ENCODE measurements at places on chromosomes 6 and 20.

GRCh38 chr20:50762435-50763220, 31.2 kb downstream of the PARD6B start:
- no peak for DNase-seq

GRCh38 chr6:145044641-145045246, 690.6 kb downstream of the EPM2A start:
- no peak for DNase-seq

DNA sequence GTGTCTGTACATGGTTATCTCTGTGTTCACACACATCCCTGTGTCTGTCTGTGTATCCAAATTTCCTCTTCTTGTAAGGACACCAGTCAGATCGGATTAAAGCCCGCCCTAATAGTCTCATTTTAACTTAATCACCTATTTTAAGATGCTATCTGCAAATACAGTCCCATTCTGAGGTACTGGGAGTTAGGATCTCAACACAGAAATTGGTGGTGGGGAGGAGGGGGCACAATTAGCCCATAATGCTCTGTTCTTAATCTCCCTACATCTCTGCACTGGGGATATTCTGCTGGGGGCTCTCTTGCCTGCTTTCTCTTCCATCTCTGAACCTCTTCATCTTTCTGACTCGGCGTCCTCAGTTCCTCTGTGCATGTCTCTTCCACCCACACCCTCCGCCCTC, 320.7 kb downstream of the CDC5L start:
- peak; percentile 6 for DNase-seq

GRCh38 chr6:35497571-35498421, 917 bp upstream of the TEAD3 start:
- peak; percentile 43 for DNase-seq

GRCh38 chr6:42388046-42388445, 63.7 kb downstream of the TRERF1 start:
- no peak for DNase-seq

DNA sequence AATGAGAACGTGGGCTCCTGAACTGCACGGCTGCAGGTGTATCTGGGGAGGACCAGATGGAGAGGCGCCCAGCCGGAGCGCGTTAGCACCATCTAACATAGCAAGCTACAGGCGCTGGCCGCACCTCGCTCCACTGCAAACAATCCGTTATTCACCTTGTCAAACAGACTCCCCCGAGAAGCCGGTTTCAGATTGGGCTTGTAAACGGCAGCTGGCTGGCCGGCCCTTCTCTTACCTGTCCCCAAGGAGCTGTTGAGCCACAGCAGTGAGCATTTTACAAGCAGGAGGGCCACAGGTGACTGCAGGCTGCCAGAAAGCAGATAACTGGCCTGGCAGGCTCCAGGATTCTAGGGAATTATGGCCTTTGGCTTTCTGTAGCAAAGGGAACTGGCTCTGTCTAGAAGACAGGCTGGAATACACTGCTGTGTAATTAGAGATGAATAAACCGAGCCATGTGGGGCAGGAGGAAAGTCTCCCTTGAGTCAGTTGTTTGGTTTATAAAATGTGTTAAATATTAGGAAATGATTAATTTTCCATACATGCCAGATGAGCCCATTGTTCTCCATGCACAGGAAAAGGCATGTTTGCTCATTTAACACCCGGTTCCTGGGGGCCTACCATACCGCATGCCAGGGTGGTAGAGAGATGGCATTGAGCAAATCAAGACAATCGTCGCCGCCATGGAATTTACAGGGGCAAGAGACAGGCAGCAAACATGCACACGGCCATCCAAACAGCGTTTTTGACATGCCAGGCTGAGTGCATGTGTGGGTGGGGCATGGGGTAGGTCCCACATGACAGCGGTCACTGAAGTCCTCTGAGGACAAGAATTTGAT, 159.3 kb downstream of the NFATC2 start:
- no peak for DNase-seq

GRCh38 chr6:36641543-36641942, 37.0 kb upstream of the CDKN1A start:
- no peak for DNase-seq

- DNase-seq = no peak
Measured at GRCh38 chr6:34095741-34096140, 50.1 kb downstream of the GRM4 start.

GRCh38 chr6:23267651-23268050, 698.3 kb downstream of the HDGFL1 start:
- DNase-seq = no peak

DNA sequence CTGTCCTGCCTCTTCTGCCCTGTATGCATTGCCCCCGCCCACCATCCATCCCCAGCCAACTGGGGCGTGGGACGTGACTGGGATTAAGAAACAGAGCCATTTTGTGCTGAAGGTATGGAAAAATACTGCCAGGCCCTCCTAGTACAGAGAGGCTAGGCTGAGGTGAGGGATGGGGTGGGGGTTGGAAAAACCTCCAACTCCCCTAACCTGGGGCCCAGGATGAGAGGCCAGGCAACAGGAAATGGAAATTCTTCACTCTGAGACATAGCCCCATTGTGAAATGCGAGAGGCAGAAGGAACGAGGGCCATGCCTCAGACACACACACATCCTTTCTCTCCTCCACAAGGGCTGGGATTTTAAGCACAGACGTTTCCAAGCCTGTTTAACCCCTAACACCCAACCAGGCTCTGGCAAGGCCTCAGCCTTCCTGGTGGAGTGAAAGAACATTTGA, 19.9 kb downstream of the KCNK5 start:
- no peak for DNase-seq

GRCh38 chr20:62637110-62637509, 5.2 kb upstream of the SLCO4A1 start:
- no peak for DNase-seq

GRCh38 chr6:6471276-6471675, 117.2 kb upstream of the LY86 start:
- no peak for DNase-seq

GRCh38 chr6:91575032-91575431, 988.2 kb upstream of the MAP3K7 start:
- DNase-seq = no peak

DNA sequence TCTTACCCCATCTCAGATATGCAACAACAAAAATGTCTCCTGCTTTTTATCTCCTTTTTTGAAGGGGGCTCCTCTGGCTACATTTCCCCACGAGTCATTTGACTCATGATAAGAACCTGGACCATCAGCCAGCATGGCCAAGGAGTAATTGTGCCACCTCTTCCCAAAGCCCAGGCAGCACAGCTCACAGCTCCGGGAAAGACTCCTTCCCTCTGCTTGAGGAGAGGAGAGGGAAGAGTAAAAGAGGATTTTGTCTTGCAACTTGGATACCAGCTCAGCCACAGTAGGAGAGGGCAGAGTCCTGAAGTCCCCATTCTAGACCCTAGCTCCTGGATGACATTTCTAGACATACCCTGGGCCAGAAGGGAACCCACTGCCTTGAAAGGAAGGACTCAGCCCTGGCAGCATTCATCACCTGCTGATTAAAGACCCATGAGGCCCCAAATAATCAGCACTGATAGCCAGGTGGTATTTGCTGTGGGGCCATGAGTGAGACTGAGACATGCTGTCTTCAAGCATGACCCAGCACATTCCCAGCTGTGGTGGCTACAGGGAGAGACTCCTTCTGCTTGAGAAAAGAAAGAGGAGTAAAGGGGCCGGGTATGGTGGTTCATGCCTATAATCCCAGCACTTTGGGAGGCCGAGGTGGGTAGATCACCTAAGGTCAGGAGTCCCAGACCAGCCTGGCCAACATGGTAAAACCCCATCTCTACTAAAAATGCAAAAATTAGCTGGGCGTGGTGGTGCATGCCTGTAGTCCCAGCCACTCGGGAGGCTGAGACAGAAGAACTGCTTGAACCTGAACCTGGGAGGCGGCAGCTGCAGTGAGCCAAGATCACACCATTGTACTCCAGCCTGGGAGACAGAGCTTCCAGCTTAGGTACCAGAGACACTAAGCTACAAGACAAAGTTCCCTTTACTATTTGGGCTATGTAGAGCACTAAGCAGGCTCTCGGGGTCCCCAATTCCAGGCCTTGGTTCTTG, 28.1 kb downstream of the NCOA6 start:
- DNase-seq = no peak

GRCh38 chr20:62675156-62675876, 33.0 kb downstream of the SLCO4A1 start:
- no peak for DNase-seq

DNA sequence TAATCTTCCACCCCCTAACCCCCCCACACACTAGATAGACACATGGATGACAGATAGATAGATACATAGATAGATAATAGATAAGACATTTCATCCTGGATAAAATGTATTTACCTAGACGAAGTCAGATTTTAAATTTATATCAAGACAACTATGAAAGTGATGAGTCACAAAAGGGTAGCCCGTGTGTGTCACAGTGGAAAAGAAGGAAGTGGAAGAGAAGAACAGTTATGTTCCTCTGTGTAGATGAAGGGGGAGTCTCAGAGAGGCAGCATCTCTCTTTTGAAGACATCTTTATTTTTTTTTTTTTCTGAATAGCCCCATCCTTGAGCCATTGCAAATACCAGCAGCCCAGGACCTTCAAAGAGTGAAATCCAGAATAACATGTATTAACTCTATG, 121.7 kb upstream of the VGLL2 start:
- DNase-seq = no peak

GRCh38 chr6:45398075-45398813, 20.5 kb upstream of the SUPT3H start:
- DNase-seq = no peak

- no peak for DNase-seq
Measured at GRCh38 chr6:43123461-43124314, 47.4 kb upstream of the SRF start.

GRCh38 chr6:118787724-118788423, 106.1 kb upstream of the ASF1A start:
- DNase-seq = no peak

GRCh38 chr20:41501376-41501775, 116.8 kb downstream of the CHD6 start:
- DNase-seq = no peak
